Breast epithelium (tissue), 4 donors: ENCODE measurements at places on chromosomes 3 and 15. TPM values are rescaled to one million over a fixed set of nuclear protein-coding genes. Genes with fewer than 3 reads are reported as not detected.

Gene ARHGEF26
- 20.2 TPM for total RNA-seq

- H3K36me3 ChIP-seq, result no peaks in the 10 kb centered on the region
- H3K27ac ChIP-seq, result peak overlapping the region; percentile 61
- H3K4me3 ChIP-seq, result no peak overlapping the region
- H3K4me1 ChIP-seq, result peaks cover 6% of the 10 kb centered on the region
- no peak for DNase-seq
These were observed 58.5 kb downstream of the CTDSPL start for GRCh38 chr3:37920156-37920699.

DNA sequence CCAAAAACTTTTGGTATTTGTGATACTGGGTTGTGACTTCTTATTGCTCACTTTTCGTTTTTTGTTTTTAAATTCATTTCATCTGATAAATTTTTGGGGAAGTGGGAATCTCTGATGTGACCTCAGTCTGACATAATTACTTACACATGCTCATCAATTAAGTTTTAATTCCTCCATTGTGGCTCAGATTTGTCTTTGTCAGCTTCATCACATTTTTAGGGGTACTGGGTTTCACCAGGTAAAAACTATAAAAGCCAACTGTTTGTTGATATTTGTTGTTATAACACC, 425.3 kb upstream of the TGFBR2 start:
- no peaks in the 10 kb centered on the region for H3K4me1 ChIP-seq
- no peak for DNase-seq
- no peak overlapping the region for H3K4me3 ChIP-seq
- H3K36me3 ChIP-seq, result no peaks in the 10 kb centered on the region

GRCh38 chr15:33448961-33449606, 138.3 kb downstream of the RYR3 start:
- no peaks in the 10 kb centered on the region for H3K4me1 ChIP-seq
- peak; percentile 41 for DNase-seq
- no peak overlapping the region for H3K4me3 ChIP-seq
- no peaks in the 10 kb centered on the region for H3K36me3 ChIP-seq
- no peak overlapping the region for H3K27ac ChIP-seq
- no peaks in the 10 kb centered on the region for H3K27me3 ChIP-seq

GRCh38 chr3:125212509-125213363, at the start of gene SLC12A8:
SLC12A8 (minus strand) TSS chr3:125212748; CDS start chr3:125211349, 1,399 bp downstream.
- no peaks in the 10 kb centered on the region for H3K27me3 ChIP-seq
- no peak for DNase-seq

Gene IMPG2
- total RNA-seq, result 0.32 TPM

- H3K27me3 ChIP-seq, result no peaks in the 10 kb centered on the region
- H3K36me3 ChIP-seq, result no peaks in the 10 kb centered on the region
- no peaks in the 10 kb centered on the region for H3K4me1 ChIP-seq
- peak overlapping the region; percentile 70 for H3K4me3 ChIP-seq
- peak overlapping the region; percentile 60 for H3K27ac ChIP-seq
These were observed 822 bp downstream of the ZNF385D start for GRCh38 chr3:21750080-21750696.

GRCh38 chr15:61841466-61841865, 218.8 kb downstream of the VPS13C start:
- no peak for DNase-seq
- no peaks in the 10 kb centered on the region for H3K36me3 ChIP-seq
- no peak overlapping the region for H3K4me3 ChIP-seq
- H3K4me1 ChIP-seq, result no peaks in the 10 kb centered on the region

Gene FBN1
- total RNA-seq, result 38.5 TPM

DNA sequence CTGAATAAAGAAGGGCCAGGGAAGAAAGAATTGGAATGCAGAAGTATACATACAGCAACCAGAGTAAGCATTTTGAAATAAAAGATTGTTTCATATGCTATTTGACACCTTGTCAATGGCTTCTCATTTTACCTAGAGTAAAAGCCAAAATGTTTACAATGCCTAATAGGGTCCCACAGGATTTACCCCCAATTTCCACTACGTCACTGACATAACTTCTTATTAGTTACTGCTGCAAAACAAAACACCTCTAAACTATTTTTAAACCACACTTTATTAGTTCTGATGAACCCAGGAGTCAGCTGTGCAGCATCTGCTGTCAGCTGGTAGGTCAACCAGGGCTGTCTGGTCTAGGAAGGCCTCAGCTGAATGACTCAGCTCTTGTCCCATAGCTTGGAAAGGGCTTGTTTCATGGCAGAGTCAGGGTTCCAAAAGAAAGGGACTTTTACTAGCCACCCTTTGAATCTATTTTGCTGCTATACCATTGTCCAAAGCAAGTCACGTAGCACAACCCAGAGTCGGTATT, 945.1 kb downstream of the EPHA3 start:
- H3K4me3 ChIP-seq, result no peak overlapping the region
- no peaks in the 10 kb centered on the region for H3K4me1 ChIP-seq
- H3K36me3 ChIP-seq, result no peaks in the 10 kb centered on the region
- no peak overlapping the region for H3K27ac ChIP-seq
- no peak for DNase-seq

DNA sequence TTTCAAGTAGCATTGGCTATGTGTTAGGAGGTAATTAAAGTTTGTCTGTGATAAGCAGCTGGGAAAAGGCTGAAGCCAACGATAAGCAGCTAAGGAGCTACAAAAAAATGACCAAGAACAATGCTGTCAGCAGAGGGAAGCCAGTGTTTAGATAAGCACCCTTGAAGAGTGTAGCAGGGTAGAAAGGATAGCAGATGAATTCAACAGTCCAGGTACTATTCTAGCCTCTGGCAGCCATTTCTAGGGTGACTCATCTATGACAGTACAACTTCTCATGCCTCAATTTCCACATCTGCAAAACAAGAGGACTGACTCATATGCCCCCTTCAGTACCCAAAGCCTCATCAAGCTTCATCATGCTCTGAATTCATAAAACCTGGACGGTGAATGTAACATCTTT, 617.6 kb upstream of the UBE2E2 start:
- no peaks in the 10 kb centered on the region for H3K4me1 ChIP-seq
- no peak overlapping the region for H3K4me3 ChIP-seq
- H3K27me3 ChIP-seq, result no peaks in the 10 kb centered on the region
- DNase-seq, result no peak

DNA sequence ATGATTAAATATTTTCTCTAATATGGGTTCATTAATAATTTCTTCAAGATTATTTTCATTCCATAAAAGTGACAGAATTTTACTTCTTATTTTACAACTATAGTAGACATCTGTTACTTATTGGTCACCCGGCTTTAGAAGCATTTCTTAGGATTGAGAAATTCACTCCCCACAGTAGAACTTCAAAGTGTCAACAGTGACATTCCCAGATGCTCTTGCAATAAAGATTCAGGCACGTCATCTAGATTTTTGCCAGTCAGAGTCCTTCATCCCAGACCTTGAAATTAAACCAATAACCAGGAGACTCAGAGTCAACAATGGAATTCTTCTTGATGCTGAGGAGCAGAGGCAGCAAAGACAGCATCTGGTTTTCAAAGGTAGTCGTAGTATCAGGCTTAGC, 190.8 kb downstream of the VGLL3 start:
- no peak overlapping the region for H3K4me3 ChIP-seq
- no peak for DNase-seq
- H3K27ac ChIP-seq, result no peak overlapping the region
- H3K36me3 ChIP-seq, result no peaks in the 10 kb centered on the region
- no peaks in the 10 kb centered on the region for H3K27me3 ChIP-seq
- no peaks in the 10 kb centered on the region for H3K4me1 ChIP-seq

DNA sequence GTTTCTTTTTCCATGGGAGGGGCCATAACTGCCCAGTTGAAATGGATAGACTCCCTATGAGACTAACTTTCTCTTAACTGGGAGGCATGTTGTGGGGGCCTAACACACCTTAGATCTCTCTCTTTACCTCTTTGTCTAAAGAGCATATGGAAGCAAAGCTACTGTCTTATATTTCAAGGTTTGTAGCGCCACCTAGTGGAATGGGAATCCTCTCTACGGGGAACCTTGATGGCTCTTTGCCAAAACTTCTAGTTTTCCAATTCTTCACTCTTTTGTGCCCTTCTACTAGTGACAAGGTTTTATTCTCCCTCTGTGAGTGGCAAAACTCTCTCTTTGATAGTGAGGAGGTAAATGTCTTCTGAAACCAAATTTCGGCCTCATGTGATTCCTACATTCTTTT, 1030.4 kb upstream of the CADM2 start:
- H3K27me3 ChIP-seq, result no peaks in the 10 kb centered on the region
- no peak for DNase-seq
- H3K36me3 ChIP-seq, result no peaks in the 10 kb centered on the region

DNA sequence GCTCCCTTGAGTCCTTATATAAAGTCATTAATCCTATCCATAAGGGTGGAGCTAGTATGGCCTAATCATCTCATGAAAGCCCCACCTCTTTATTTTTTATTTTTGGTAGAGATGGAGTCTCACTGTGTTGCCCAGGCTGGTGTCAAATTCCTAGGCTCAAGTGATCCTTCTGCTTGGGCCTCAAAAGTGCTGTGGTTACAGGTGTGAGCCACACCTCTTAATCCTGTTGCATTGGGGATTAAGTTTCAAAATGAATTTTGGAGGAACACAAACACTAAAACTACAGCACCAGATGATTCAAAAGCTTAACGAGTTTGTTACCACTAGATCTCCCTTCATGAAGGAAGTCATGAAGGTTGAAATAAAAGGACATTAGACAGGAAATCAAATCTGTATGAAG, 27.7 kb downstream of the RAB7A start:
- no peak overlapping the region for H3K27ac ChIP-seq
- H3K36me3 ChIP-seq, result no peaks in the 10 kb centered on the region
- no peak for DNase-seq
- no peaks in the 10 kb centered on the region for H3K4me1 ChIP-seq

GRCh38 chr3:146164971-146165769, 4.2 kb upstream of the PLOD2 start:
- H3K27ac ChIP-seq, result no peak overlapping the region
- no peaks in the 10 kb centered on the region for H3K36me3 ChIP-seq
- no peak for DNase-seq

- no peaks in the 10 kb centered on the region for H3K27me3 ChIP-seq
- peak; percentile 53 for DNase-seq
- H3K36me3 ChIP-seq, result no peaks in the 10 kb centered on the region
- H3K4me3 ChIP-seq, result peak overlapping the region; percentile 65
- peak overlapping the region; percentile 66 for H3K27ac ChIP-seq
These were observed 725 bp downstream of the CHL1 start for GRCh38 chr3:197149-197827.

DNA sequence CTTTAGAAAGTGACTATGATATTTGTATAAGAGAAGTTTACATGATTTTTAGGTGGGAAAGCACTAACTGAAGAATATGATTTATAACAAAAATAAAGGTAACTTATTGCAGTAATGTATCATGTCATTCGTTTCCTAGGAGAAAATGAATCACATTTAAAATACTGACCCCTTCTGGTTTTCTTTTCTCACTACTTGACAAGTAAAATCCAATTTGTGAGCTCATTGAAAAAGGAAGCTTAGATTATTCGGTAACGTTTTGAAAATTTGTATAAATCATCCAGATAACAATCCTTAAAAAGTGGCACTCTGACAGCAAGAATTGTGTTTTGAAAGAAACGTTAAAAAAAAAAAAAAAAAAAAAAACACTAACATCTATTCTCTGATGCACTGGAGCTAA, 39.0 kb downstream of the NSUN3 start:
- H3K4me3 ChIP-seq, result no peak overlapping the region
- DNase-seq, result no peak
- H3K27me3 ChIP-seq, result no peaks in the 10 kb centered on the region
- H3K36me3 ChIP-seq, result no peaks in the 10 kb centered on the region

DNA sequence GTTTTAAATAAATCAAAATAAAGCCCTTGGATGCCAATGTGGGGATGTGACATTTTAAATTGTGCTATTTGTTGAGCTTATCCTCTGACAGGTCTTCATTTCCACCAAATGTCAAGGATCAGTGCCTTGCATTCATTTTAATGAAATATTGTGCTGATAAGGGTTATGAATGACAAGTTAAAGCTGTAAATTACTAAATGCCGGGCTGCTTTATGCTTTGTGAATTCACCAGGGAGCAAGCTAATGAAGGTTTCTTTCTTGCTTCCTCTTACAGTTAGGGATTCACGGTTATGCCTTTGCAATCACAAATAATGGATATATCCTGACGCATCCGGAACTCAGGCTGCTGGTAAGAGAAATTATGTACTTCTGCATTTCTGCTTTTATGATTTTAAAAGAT, 81.7 kb downstream of the LRTM1 start:
- H3K4me3 ChIP-seq, result no peak overlapping the region
- no peaks in the 10 kb centered on the region for H3K27me3 ChIP-seq
- no peak overlapping the region for H3K27ac ChIP-seq
- DNase-seq, result no peak
- no peaks in the 10 kb centered on the region for H3K4me1 ChIP-seq

Gene SERINC4
- total RNA-seq, result 0.16 TPM

DNA sequence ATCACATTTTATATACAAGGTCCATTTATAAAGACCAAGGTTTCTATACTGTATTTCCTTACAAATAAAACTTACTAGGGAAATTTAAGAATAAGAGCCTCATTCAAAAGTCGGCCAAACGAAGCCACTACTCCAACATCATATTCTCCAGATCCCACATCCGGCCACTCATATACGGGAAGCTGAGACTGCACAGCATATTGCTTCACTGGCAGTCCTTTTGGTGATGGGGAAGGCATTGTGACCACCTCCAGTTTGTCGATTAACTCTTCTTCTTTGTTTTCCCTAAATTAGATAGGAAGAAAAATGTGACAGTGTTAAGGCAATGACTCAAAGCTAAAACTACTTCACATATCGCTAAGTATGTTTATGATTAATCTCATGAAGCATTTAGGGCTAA, 2.7 kb downstream of the MTFMT start:
- DNase-seq, result no peak
- H3K27me3 ChIP-seq, result no peaks in the 10 kb centered on the region
- no peaks in the 10 kb centered on the region for H3K36me3 ChIP-seq
- H3K27ac ChIP-seq, result no peak overlapping the region
- H3K4me3 ChIP-seq, result no peak overlapping the region
- no peaks in the 10 kb centered on the region for H3K4me1 ChIP-seq

DNA sequence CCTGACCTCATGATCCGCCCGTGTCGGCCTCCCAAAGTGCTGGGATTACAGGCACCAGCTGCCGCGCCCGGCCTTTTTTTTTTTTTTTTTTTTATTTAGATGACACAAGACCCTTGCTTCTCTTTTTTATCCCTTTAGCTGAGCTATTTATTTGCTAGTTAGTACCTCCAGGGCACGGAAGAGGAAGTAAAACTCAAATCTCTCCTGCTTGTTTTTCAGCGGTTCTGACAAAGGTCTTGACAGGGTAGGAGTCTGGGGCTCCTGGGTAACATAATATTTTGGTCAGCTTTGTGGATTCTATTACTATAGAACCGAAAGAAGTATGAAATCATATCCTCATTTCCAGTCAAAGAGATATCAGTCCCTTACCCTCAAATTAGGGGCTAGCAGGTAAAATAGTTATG, 44.0 kb upstream of the ETV5 start:
- H3K27ac ChIP-seq, result no peak overlapping the region
- H3K27me3 ChIP-seq, result no peaks in the 10 kb centered on the region

DNA sequence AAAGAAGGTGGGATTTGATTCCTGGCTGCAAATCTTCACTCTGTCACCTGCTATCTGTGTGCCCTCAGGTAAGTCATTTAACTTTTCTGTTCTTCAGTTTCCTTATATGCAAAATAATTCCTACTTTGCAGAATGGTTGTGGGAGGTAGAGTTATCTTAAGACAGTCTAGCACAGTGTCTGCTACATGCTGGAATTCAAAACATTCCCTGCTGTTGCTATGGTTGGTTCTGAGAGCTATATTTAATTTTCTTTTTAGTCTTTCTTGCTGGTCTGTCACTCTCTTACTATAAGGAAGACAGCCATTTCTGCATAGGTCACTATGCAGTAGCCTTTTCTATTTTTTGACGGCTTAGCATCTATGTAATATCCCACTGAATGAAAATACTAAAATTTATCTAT, 4.0 kb upstream of the ADPGK start:
- H3K27me3 ChIP-seq, result no peaks in the 10 kb centered on the region
- no peak overlapping the region for H3K27ac ChIP-seq
- DNase-seq, result no peak
- H3K4me1 ChIP-seq, result peaks cover 6% of the 10 kb centered on the region
- no peak overlapping the region for H3K4me3 ChIP-seq
